T47D (cell line): ENCODE measurements at places on chromosomes 7 and 10.
A peak's percentile ranks its signal among the peaks of the same experiment; 100 is the strongest.

DNA sequence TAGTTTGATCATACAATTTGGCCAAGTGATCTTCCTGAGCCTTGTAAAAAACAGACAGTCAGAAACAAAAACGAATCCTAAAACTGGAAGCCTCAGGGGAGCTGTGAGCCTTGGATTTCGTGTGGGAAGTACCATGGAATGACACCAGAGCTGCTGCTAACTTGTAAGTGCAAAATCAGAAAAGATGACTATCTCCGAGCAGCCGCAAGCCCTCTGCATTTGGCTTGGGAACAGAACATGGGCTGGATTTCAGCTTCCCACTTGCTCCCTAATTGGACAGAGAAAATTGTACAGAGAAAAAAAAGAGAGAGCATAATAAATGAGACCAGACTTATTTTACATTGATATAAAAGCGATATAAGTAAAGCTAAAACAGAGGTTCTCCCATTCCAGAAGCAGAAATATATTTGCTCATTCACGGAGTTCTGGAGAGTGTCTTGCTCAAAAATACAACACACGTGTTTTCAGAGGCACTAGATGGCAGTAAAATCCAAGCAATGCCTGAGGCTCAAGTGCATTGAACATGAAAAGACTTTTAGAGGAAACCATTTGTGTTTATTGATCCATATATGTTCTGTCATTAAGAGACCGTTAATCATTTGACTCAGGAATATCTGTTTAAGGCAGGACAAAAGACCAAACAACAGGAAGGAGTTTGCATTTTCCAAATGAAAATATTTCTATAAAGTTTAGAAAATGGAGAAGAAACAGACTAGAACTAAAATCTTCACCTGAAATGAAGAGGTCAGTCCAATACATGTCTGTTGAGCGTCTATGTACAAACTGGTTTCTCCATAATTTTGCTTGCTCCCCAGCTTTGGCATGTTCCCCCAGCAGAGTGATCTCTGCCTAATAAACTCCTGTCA is 78.3 kb upstream of the SLC26A5 start:
- DNase-seq: peak; percentile 67

DNA sequence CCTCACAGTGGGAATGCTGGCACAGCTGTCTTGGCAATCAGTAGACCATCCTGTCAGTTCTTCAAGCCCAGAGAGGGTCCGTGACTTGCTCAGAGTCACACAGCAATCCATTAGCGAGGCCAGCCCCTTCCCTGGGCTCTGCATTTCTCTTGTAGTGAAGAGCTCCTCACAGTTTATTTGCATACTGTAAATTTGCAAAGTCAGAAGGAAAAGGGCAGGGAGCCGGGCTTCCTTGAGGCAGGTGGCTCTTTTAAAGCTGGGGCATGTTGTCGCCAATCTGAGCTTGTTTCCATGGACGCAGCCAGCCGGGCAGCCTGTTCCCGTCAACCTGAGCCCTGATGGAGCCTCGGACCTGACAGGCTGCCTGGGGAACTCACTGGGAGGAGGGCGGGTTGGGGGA is 123.4 kb downstream of the CUX1 start:
- no peak for DNase-seq

GRCh38 chr7:111499027-111499426 is 63.3 kb downstream of the IMMP2L start:
- DNase-seq: peak; percentile 1

- DNase-seq: no peak
Observed at GRCh38 chr7:91276909-91277308, 12.7 kb downstream of the FZD1 start.

- DNase-seq: peak; percentile 16
Observed at GRCh38 chr7:95595746-95596197, 544 bp downstream of the PDK4 start.

DNA sequence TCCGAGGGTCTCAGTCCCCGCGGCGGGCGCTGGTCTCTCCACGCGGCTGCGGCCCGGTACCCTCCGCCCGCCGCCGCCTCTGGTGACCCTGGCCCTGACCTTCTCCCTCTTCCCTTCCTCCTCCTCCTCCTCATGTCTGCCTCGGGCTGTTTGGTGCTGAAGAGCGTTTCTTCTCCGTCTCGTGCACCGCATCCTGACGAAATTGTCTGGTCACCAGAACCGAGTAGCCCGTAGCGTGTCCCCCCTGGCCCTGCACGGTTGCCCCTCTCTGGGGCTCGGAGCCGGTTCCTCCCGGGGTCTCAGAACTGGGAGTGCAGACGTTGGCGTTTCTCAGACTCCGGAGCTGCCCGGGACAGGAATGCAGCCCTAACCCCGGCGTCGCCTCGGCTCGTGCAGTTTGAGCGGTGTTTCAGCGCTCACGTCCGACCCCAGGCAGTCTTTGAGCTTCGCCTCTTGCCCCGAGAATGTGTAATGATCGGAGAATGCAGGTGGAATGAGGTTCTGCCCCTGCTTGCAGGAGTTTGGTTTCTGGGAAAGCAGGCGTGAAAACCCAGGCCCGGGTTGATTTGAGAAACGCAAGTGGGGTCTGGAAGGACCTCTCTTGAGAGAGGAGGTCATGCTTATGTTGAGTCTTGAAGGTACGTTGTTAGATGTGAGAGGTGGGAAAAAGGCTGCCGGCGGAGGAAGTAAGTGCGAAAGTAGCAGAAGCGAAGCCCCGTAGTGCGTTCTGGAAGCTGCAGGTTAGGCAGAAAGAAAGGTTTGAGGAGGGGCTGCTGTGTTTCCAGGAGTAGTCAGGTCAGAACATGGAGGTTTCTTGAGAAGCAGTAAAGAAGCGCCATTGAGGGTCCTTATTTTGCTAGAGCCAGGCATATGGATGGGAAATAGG is 743 bp downstream of the RBM17 start:
- DNase-seq: no peak

DNA sequence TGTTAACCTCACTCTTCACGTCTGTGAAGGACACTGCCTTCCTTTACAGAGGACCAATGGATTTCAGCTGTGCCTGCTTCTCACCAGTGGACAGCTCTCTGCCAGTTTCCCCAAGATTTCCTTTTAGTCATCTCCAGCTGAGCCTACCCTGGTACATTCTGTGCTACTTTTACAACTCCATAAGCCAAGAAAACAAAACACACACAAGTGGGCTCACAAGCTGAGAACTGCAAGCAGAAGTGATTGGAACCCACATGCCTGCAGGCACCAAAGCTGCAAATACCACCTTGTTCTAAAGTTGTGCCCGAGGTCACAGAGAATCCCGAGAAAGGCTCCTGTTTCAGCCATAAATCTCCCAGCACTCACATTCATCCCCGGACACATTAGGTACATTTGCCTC is 636.8 kb downstream of the PHTF2 start:
- DNase-seq: no peak
